ENCODE measurements at places on chromosomes 3 and 15.

- no peak for DNase-seq
Observed at GRCh38 chr15:67164811-67165253, 89.6 kb downstream of the AAGAB start.

DNA sequence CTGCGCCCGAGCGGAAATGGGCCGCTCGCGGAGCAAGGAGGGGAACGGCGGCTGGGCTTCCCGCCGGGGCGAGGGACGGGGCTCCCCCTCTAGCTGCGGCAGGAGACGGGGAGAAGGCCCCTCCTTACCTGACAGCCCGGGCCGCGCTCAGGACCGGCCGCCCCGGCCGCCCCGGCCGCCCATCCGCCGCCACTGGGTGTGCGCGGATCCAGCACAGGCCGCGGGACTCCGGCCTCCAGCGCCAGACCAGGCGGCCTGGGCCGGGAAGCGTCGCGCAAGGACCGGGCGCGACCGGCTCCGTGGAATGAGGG is 296 bp downstream of the TPRA1 start:
- DNase-seq, result no peak

- DNase-seq, result no peak
Observed at GRCh38 chr3:175601521-175601920, 742.4 kb downstream of the NAALADL2 start.

DNA sequence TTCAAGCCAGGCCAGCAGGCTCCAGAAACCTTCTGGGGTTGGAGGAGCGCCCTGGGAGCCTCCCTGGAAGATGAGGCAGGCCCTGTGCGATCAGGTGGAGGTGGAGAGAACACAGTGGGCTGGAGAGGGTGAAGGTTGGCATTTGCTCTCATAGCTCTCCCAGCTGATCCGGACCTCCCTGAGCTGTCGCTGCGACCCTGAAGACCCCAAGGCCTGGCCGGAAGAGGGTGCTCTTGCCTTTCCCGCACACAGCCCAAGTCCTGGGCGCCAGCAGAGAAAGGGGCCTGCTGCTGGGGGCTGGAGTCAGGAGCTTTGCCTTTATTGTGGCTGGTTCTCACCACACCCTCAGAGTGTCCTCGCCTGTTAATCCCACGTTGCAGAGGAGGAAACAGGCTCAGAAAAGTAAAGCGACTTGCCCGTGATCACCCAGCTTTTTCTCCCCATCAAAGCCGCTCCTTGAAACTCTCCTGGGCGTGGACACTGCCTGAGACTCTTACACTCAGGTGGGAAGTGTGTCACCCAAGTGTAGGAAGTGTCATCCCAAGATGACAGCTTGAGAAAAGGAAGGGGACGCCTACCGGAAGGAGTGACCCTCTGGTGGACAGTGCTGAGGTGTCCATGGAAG is 8.6 kb upstream of the RPL29 start:
- DNase-seq, result peak; percentile 63

DNA sequence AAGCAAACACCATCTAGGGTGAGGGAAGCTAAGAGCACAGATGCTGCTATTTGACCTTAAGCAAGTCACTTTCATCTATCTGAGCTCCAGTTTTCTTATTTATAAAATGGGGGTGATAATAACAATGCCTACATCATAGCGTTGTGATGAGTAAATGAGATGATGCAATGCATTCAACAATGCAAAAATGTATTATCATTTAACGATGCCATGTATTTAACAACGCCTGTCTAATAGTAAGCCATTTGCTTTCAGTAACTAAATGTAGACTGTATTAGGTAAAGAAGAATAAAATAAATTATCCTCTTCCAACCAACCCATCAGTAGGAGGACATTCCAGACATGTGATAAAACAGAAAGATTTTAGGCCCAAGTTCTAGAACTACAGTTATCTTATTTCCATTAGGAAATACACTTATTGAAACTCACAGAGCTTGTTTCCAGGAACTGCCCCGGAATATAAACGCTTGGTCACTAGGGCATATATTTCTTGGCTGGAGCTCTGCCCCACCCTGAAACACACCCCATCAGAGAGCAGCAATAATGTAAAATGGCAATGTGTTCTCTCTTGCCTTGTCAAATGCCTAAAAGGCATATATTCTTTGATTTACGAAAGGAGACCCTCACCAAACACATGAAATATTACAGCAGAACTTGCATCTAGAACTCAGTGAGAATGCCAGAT is 128.3 kb downstream of the LIPC start:
- no peak for DNase-seq

DNA sequence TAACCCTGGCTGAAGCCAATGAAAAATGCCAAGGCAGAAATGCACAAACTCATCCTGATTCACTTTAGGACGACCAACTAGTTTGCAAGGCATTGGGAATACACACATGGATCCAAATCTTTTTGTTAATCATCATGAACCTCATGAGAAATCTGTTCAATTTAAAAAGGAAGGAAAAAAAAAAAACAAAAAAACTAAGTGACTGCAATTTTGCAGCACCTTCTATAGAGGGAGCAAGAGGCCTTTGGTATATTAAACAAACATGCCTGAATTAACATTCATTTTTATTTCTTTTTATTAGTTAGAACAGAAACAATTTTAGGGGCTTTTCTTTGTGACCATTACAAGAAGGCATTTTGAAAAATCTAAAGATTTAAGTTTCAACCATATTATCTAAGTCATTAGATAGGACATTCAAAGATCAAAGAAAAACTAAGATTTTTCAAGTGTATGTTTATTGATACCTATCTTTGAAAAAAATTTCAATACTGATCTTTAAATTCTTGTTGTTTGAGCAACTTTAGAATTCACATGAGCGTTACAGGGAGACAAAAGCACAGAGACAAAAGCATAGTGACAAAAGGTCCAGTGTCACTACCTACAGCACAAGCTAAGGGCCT is 182.4 kb downstream of the CBLB start:
- DNase-seq, result no peak

DNA sequence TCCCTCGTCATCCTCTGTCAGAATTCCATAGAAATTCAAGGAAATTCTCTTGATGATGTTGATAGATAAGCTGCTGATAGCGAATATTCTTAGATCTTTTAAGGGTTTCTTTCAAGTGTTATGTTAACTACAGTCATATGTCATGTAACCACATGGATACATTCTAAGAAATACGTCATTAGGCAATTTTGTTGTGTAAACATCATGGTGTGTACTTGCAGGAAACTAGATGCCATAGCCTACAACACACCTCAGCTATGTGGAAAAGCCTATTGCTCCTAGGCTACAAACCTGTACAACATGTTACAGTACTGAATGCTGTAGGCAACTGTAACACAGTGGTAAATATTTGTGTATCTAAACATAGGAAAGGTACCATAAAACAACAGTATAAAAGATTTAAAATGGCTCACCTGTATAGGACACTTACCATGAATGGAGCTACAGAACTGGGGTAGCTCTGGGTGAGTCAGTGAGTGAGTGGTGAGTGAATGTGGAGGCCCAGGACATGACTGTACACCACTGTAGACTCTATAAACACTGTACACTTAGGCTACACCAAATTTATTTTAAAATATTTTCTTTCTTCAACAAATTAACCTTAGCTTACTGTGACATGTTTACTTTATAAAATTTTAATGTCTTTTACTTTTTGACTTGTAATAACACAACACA is 34.6 kb downstream of the GLDN start:
- no peak for DNase-seq

DNA sequence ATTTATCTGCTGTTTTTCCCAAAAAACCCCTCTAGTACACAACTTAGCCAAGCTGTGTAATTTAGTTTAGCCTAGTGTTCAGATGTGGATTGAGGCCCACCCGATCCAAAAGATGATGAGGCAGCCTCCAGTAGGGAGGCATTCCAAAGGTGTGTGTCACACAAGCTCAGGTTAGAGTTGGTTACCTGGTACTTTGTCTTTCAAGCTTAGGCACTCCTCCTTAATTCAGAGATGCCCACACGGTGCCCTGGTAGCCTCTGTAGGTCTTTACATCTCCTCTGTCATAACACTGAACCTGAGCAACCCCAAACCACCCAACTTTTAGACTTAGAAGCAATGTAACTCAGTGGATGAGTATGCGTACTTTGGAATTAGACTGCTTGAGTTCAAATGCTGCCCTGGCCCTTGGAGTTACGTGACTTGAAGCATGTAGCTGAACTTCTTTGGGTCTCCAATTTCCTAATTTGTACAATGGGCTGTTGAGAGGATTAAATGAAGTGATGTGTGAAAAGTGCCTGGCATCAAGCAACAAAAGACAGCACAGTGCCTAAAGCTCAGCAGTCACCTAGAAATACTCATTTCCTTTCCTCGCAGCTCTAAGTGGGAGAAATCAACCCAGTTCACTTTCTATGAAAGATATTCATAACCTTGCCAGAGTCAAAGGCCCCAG is 284.6 kb upstream of the RARB start:
- no peak for DNase-seq

DNA sequence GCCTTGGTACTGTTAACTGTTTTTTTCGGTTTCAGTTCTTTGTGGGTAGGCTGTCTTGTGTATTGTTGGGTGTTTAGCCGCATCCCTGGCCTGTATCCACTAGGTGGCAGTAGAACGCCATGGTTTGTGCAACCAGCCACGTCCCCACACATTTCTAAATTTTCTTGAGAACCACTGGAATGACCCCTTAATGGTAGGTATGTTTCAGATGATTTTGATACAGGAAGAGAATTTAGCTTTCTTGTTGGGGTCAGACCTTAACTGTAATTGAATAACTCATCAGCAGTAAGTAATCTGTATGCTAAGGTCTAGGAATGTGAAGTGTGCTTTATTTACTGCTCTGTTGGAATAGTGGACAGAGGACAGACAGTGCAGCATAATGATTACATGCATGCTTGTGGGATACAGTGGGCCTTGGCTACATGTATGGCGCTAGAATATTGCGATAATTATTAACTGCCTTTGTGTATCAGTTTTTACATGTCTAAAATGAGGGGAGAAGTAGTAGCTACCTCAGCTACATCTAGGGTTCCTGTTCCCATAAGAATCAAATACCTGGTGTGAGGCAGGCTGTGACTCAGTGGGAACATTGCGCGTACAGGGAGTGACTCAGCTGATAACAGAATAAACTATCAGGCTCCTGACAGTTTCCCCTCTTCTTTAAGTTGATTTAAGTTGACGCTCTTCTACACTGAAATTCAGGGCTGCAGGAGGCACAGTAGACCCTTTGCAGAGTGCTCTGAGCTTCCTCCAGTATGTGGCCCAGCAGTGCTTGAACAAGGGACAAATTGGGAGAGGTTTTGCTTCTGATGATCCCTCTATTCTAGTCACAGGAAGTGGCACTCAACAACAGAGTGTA is 25.0 kb upstream of the GPR171 start:
- DNase-seq, result peak; percentile 27
